ENCODE measurements at places on chromosomes 6 and 20.

- no peak for DNase-seq
Observed at GRCh38 chr6:128855581-128856085, 27.3 kb upstream of the LAMA2 start.

- DNase-seq: no peak
Observed at GRCh38 chr6:42484261-42484660, 32.5 kb upstream of the TRERF1 start.

DNA sequence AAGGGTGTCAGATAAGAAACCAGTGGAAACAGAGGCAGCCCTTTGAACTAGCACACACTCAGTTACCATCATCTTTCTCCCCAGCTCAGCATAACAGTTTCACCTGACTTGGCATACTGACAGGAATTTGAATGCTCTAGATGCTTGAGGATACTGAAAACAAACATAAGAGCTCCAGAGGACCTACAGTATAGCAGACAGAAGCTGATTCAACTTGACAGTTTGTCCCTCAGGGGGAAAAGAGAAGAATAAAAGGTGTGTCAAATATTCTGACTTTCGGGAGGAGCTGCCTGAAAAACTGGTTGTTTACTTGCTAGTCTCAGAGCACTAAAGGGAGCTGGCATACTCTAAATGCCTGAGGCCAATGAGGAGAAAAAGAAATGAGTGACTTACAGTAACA is 35.1 kb downstream of the EYS start:
- DNase-seq: no peak

DNA sequence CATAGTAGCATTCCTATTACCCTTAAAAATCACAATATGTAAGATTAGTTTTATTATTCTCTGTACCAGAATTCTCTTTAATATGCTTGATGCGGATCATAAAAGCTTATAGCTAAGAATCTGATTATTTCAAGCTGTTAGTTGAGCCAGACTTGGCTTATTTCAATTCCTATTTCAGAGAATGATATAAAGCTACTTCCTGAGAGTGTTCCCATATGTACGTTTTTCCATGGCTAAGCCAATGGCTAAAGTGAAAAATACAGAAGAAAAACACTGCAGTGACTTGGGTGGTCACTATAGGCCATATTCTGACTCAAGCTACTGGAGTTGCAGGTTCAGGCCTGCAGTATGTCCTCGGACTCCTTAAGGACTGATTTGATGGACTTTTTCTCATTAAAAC is 97.9 kb upstream of the EEF1E1 start:
- DNase-seq: no peak

DNA sequence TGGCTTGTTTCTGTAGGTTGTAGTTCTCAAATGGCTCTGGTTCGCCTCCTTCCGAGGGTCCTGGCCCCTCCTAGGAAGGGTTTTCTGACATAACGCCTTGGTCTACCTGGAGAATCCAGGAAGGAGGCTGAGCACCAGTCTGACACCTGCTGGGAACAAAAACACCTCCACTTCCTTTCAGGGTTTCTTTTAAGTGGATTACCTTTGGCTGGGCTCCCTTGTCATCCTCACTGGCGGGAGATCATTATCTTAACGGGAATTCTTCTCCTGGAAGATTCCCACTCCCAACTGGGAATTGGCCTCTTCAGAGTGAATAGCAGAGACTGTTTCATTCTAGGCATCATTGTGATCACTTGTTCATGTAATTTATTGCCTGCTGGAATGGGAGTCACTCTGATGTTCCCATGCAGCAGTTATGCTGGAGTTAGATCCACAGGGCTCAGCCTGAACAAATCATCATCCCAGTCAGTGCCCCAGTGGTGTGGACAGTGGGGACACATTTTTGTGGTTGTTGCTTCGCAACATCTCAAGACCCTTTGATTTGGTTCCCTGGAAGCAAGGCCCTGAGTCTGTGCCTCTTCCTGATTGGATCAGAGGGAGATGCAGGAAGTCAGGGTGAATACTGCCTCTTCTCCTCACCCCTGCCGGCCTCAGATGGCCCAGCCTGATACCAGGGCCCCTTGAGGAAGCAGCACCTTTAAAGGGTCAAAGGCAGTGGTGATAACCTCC is 49.1 kb downstream of the LYRM2 start:
- DNase-seq: no peak

GRCh38 chr6:25749837-25750236 is 4.7 kb upstream of the SLC17A4 start:
- DNase-seq: no peak

DNA sequence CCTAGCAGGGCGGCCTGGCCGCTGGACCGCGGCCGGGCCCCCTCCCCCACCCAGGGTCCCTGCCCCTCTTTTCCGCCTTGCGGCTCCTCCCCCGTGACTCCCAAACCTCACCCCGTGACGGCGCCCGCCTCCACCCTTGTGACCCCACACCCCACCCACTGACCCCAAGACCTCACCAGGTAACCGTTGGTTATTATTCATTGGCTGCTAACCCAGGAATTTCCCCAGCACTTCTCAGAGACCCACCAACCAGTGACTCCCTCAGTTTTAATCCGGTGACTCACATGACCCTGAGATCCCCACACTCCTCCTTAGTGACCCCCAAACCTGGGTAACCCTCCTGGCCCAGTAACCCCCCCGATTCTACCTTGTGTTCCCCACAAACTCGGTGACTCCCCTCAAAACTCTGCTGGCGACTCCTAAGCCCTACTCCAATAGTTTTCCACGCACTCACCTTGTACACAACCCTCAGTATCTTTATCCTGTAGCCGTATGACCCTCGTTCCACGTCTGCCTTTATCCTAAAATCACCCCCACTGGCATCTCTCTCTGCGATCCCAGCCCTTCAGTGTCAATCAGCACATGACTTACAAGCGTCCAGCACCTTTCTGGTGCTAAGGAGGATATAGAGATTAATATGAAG is 534 bp downstream of the ZNF76 start:
- peak; percentile 64 for DNase-seq

All from GM12891 (cell line).